ENCODE measurements at places on chromosomes 1 and 21.

DNA sequence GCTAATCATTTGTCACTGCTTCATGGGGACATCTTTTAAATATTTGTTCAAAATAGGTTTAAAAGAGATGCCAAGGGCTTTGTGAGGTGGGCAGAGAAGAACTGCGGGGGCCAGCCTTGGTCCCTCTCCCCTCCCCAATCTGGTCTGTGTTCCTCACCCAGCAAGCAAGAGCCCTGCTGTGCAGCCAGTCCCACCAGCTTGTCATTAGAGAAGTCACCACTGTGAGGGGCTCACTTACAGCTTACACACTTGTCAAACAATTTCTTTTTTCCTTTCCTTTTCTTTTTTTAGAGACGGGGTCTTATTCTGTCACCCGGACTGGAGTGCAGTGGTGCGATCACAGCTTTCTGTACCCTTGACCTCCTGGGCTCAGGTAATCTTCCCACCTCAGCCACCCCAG lies 10.4 kb upstream of the CDK18 start:
- no peak for DNase-seq

GRCh38 chr1:178209935-178210334 lies 116.0 kb downstream of the RASAL2 start:
- no peak for DNase-seq

DNA sequence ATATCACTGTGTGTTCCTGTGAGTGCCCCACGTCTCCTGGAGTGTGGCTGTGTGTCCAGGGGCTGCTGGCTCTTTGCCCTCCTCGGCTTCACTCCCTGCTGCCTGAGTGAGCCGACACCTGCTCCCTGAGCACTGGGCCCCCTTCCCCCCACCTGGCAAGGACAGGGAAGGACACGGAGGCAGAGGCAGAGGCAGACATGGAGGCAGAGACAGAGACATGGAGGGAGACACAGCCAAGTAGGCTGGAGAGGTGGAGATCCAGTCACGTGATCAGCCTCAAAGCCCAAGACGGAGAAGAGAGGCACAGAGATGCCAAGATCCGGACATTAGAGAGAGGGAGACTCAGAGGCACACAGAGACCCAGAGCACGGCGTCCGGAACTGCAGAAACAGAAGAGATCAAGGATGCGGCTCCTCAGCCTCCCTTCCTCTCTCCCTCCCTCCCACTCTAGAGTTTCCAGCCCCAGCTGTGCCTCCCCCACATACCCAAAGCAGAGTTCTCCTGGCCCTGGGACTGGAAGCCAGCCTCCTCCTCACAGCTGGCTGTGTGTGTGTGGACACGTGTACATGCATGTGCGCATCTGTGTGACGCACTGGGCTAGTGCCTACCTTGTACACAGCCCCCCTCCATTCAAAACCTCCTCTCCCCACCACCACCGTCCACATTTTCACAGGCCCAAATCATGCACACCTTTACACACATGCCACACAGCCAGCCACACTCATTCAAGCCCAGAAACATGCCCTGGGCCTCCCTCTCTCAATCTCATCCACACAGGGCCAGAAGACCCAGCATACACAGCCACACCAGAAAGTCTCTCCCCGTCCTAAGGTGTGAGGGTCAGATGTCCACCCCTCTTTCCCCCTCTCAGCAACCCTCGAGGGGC lies 39.1 kb upstream of the WASF2 start:
- DNase-seq, result no peak

- DNase-seq, result no peak
Measured at GRCh38 chr1:43704838-43705237, 2.5 kb upstream of the ST3GAL3 start.

- no peak for DNase-seq
Measured at GRCh38 chr1:199394856-199395255, 632.7 kb upstream of the NR5A2 start.

DNA sequence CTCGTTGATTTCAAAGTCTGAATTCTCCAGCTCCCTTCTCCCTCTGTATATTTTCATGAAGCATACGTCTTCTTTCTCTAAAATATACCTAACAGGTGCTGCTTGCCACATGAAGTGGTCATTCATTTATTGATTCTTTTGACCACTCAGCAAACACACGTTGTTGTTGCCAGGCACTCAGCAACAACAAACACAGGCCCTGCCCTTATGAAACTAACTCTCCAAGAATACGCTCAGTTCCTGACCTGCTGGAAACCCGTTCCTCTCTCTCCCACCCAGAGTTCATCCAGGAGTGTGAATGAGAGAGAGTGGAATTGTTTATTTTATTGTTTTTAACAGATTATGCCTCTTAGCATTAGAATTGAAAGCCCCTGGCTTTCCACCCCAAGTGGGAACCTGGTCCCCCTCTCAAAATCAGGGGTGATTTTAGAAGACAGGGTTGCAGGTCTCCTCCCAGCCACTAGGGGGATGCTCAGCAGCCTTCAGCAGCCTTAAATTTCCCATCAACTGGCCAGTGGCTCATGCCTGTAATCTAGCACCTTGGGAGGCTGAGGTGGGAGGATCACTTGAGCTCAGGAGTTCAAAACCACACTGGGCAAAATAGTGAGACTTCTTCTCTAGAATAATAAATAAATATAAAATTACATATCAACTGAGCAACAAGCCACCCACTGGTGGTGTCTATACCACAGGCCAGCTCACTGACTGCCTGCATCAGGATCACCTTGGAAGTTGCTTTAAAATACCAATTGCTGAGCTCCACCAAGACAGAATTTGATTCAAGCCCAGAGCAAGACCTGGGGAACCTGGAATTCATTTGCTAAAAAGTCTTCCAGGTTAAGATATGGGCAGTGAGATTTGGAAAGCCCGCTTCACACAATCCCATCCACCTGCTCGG lies 181.0 kb upstream of the KLHDC7A start:
- peak; percentile 42 for DNase-seq

GRCh38 chr1:85022700-85023099 lies 25.6 kb downstream of the MCOLN3 start:
- no peak for DNase-seq

DNA sequence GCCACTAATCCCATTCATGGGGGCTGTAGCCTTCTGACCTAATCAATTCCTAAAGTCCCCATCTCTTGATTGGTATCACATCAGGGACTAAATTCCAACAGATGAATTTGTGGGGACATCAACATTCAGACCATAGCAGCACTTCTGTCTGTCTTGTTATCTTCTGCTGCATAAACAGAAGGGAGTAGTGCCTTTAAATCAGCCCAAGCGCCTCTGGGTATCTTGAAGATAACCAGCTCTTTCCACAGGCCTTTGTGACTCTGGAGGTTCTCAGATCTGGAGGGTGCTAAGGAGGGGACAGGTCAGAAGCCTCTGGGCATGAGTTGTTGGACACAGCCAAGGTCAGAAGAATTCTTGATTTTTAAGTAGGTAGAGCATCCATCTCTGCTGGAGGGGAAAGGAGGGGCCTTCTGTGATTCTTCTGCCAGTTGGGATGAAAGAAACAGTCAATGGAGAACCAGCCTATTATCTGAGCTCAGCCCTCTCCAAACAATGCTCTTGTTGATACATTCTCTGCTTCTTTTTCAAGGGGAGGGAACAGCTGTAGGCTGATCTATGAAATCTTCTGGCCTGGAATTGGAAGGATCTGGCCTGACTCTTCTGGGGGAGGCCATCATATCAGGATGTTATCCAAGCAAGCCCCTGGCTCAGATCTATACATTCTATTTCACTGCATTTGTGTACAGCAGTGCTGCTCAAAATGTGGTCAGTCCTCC lies 31.3 kb upstream of the LRIG2 start:
- DNase-seq, result no peak

GRCh38 chr1:221228594-221228993 lies 349.4 kb downstream of the HLX start:
- DNase-seq, result no peak

DNA sequence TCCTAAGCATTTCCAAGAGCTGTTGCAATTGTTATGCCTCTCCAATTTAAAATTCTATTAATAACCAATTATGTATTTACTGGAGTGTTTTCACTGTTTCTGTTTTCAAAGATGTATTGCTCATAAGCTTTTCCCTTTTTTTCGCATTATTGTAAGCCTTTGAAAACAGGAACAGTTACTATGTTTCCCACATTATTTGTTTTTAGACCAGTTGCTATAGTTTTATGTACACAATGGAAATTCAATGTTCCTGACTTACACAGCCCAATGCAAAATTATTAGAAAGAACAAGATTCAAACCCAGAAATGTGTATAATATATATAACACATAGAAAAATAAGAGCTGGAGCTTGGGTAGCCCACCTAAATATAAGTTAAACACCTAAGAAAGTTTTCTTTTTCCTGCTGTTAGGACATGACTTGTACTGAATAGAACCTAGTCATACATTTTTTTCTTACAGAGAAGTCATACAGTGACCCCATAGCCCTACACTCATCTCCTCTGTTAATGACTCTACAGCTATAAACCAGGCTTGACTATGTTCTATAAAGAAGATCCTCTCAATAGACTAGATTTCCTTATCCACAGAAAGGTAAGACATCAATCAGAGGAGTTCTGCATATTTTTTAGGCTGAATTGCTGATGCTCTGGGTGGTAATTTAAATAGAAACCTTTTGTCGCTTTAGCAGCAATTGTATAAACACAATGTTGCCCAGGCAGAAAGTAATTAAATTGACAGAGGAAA lies 299.6 kb downstream of the USH2A start:
- no peak for DNase-seq

DNA sequence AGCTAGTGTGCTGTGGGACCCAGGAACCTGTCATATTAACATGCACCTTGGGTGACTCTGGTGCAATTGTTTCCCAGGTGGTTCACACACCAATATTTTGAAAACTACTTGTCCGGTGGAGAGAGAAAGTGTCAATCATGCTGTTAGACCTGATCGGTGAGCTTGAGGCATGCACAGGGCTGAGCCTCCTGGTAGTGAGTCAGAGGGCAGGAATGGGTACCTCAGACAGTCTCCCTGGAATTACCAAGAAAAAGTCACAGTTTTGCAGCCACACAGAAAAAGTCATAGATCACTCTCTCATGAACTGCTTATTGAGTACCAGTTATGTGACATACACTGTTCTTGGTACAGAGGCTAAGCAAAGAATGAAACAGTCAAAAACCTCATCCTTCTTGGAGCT lies 140.1 kb upstream of the NFIA start:
- peak; percentile 17 for DNase-seq

DNA sequence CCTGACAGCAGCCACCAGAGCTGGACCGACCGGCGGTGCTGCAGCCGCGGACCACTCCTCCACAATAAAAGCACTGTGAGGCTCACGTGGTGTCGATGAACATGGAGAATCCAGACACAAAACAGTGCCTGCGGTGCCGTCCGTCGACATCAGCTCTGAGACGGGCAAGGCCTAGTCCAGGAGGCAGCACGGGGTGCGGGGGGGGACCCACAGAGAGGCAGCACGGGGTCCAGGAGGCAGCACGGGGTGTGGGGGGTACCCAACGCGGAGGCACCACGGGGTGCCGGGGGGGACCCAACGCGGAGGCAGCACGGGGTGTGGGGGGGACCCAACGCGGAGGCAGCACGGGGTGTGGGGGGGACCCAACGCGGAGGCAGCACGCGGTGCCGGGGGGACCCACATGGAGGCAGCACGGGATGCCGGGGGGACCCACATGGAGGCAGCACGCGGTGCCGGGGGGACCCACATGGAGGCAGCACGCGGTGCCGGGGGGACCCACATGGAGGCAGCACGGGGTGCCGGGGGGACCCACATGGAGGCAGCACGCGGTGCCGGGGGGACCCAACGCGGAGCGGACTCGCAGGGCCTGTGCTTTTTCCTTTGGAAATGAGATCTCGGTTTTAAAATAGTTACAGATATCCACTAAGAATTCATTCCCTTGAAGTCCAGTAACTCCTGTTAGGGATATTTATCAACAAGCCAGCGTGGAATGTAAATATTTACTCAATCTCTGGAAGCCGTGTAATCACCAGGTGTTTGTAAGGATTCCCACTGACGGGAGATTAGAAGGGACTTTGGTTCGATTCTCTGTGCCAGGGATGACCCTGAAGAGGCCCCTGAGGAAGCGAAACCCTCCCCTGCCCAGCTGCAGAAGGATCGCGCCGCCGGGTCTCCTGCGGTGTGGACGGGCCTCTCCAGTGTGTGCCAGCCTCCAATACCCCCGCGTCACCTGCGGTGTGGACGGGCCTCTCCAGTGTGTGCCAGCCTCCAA lies 52.1 kb downstream of the COL6A1 start:
- DNase-seq, result no peak

DNA sequence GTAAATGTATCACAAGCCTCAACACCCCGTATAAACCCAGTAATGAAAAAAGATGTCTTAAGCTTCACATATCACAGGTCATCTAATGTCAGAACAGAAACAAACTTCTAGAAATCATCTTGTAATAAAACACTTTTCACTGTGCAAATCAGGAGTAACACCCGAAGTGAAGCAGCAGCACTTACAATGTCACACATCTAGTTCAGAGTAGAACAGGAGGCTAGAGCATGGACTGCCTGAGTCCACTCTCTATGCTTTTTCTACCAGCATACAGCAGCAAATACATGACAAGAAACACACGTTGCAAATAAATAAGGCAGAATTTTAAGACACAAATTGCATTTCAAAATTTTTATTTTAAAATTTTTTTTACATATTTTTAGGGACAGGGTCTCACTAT lies 57.2 kb downstream of the AKT3 start:
- no peak for DNase-seq

DNA sequence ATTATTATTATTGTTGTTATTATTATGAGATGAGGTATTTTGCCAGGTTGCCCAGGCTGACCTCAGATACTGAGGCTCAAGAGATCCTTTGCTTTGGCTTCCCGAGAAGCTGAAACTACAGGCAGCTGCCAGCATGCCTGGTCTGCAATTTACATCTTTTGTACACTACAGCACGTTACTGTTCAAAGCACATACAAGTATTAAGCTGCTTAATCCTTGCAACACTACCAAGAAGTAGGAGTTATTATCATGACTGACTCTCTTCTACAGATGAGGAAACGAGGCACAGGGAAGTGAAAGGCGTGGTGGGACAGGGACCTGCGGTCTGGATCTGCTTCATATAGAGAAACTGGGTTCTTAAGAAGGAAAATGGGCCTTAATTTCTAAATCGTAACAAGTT lies 11.6 kb downstream of the ERG start:
- no peak for DNase-seq

DNA sequence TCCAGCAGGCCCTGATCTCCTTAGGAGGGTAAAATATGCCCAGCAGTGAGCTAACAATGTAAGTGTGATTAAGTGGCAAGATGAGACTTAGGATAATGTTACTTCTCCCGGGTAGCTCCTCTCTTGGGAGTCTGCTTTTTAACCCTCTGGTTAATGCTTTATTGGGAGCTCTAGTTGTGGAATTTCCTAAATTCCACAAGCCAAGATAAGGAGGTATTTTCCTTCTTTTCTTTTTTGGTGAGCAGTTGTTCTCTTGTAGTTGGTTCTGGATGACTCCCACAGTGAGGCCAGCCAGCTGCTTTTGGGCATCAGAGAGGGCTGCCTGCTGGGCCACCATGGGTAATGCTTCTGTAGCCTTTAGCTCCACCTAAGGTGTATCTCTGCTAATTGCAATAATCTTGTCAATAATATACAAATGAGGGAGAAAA lies 19.3 kb downstream of the C1orf52 start:
- DNase-seq, result no peak

DNA sequence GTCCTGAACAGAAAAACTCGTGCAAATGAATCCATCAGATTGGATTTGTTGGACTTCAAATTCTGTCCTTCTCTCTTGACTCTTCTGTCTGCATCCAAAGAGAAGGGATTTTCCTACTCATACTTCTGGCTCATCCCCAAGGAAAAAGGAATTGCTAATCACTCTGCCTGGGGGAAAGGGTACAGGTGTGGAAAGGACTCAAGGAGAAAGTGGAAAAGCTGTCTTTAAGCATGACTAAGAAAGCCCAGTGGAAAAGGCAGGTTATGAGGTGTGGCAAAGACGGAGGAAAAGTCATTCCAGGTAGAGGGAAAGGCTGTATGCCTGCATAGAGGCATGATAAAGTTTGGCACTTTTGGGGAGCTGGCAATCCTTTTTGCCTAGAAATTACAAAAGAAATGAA lies 43.4 kb downstream of the PTGS2 start:
- no peak for DNase-seq

All from LoVo (cell line).